ENCODE measurements at places on chromosomes 16 and 17. TPM values are rescaled to one million over a fixed set of nuclear protein-coding genes. Genes with fewer than 3 reads are reported as not detected.
A peak's percentile ranks its signal among the peaks of the same experiment; 100 is the strongest.

The ZNF263 gene
- 31.4 TPM for total RNA-seq

The SLC5A11 gene
- not detected for total RNA-seq

The LRRC3C gene
- total RNA-seq: not detected

The OR3A3 gene
- total RNA-seq: not detected

The TNP2 gene
- total RNA-seq: not detected

DNA sequence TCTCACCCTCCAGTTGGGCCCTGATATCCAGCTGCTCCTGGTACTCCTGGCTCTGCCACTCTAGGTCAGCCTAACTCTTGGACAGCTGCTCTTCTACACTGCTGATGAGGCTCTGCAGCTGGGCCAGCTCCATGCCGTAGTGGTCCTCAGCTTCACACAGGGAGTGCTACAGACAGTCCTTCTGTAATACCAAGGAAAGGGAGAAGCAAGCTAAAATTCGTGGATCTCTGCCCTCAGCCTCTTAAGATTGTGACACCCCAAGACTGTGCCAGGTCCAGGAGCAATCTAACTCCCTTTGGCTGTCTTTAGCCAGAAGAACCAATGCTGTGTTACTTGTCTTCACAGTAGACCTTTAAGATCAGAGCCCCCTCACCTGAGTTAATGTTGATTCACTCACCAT lies 7.7 kb upstream of the KRT38 start:
- no peak for DNase-seq
- H3K27ac ChIP-seq: no peak overlapping the region
- no peaks in the 10 kb centered on the region for H3K27me3 ChIP-seq
- H3K36me3 ChIP-seq: no peaks in the 10 kb centered on the region
- peaks cover 6% of the 10 kb centered on the region for H3K4me1 ChIP-seq

GRCh38 chr17:79529661-79530081 lies 81.2 kb downstream of the RBFOX3 start:
- DNase-seq: no peak
- H3K27ac ChIP-seq: no peak overlapping the region
- H3K27me3 ChIP-seq: peaks cover 2% of the 10 kb centered on the region
- no peaks in the 10 kb centered on the region for H3K4me1 ChIP-seq
- H3K4me3 ChIP-seq: no peak overlapping the region
- no peaks in the 10 kb centered on the region for H3K36me3 ChIP-seq

- H3K27ac ChIP-seq: no peak overlapping the region
- peak; percentile 24 for DNase-seq
- H3K4me1 ChIP-seq: no peaks in the 10 kb centered on the region
- no peaks in the 10 kb centered on the region for H3K36me3 ChIP-seq
- H3K27me3 ChIP-seq: no peaks in the 10 kb centered on the region
Observed at GRCh38 chr17:67605256-67605912, 112.4 kb upstream of the NOL11 start.

- H3K36me3 ChIP-seq: no peaks in the 10 kb centered on the region
- no peaks in the 10 kb centered on the region for H3K27me3 ChIP-seq
- peak overlapping the region; percentile 66 for H3K4me3 ChIP-seq
Observed at GRCh38 chr16:19115148-19116021, 1.6 kb downstream of the ITPRIPL2 start.

GRCh38 chr17:16438173-16438556 lies 22.8 kb downstream of the TRPV2 start:
- no peaks in the 10 kb centered on the region for H3K27me3 ChIP-seq
- H3K4me3 ChIP-seq: peak overlapping the region; percentile 57
- H3K4me1 ChIP-seq: peaks cover 31% of the 10 kb centered on the region

GRCh38 chr17:62800585-62800984 lies 7.5 kb downstream of the MARCHF10 start:
- H3K36me3 ChIP-seq: no peaks in the 10 kb centered on the region
- no peaks in the 10 kb centered on the region for H3K27me3 ChIP-seq
- DNase-seq: peak; percentile 36
- H3K4me1 ChIP-seq: no peaks in the 10 kb centered on the region
- no peak overlapping the region for H3K27ac ChIP-seq

GRCh38 chr16:85126705-85127378 lies 14.6 kb upstream of the CIBAR2 start:
- H3K36me3 ChIP-seq: no peaks in the 10 kb centered on the region
- peaks cover 48% of the 10 kb centered on the region for H3K4me1 ChIP-seq
- no peaks in the 10 kb centered on the region for H3K27me3 ChIP-seq
- peak; percentile 94 for DNase-seq
- H3K27ac ChIP-seq: peak overlapping the region; percentile 72

DNA sequence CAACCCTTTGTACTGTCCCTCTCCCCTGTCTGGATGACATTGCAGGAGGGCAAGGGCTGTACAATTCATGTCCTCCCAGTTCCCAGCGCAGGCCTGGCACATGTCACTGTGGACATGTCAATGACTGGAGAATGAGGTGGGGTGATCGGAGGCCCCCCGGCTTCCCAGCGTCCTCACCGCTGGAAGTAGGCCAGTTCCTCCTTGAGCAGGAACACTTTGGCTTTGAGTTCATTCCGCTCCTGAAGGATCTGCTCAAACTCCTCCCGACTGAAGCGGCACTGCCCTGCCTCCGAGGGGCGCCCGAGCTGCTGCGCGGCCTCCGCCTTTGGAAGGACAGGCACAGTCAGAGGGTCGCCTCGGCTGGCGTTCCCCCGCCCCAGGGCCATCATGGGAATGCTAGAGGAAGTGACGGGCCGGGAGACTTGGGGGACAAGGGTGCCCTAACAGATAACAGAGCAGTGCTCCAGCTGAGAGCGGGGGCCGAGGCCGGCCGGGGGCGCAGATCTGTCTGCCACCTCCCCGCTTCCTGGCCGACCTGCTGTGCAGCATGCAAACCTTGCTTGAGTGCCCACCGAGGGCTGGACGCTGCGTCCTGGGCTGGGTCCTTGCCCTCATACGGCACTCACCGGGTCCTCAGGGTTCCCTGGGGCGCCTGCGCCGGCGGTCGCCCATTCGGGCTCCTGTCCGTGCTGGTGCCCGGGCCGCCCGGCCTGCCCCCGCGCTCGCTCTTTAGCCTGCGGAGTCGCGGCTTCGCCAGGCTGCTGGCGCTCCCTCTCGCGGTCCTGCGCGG lies 1.3 kb downstream of the RILP start:
- H3K27ac ChIP-seq: no peak overlapping the region
- peak overlapping the region; percentile 53 for H3K4me3 ChIP-seq
- H3K4me1 ChIP-seq: peaks cover 33% of the 10 kb centered on the region
- peaks cover 28% of the 10 kb centered on the region for H3K36me3 ChIP-seq

DNA sequence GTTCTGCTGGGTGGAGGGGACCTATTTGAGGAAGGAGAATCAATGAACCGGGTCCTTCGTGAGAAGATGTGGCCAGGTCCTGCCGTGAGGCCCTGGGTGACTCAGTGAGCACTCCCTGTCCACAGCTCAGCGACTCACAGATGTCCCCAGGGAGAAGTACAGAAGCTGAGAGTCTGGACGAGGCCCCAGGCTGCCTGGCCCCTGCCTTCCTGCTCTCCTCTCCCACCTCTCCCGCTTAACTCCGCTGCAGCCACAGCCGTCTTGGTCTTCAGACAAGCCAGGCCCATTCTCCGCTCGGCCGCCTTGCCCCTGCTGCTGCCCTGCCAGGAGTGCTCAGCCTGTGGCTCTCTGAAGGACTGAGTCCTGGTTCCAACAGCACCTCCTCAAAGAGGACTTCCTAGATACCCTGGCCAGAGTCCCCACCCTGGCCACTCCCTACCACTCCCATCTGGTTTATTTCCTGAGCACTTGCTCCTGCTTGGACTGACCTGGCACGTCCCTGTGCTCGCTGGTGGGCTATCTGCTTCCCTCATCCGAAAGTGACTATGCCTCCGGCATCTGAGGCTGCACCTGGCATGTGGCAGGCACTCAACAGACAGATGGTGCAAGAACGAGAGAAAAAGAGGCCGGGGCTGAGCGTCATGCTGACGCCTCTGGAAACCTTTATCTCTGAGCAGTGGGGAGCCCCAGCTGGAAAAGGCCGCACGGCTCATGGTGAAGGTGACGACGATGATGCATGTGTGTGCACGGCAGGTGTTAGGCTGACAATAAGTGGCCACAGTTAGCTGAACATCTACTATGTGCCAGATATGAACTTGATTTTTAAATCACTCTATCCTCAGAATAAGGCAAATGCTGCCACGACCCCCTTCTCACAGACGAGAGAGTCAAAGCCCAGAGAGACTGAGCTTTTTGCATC lies 9.2 kb upstream of the TNFRSF13B start:
- no peaks in the 10 kb centered on the region for H3K36me3 ChIP-seq
- H3K4me1 ChIP-seq: peaks cover 5% of the 10 kb centered on the region
- H3K27ac ChIP-seq: no peak overlapping the region

GRCh38 chr17:50909765-50910605 lies 43.8 kb upstream of the TOB1 start:
- no peak overlapping the region for H3K4me3 ChIP-seq
- no peak overlapping the region for H3K27ac ChIP-seq
- no peaks in the 10 kb centered on the region for H3K36me3 ChIP-seq
- DNase-seq: no peak
- no peaks in the 10 kb centered on the region for H3K27me3 ChIP-seq
- H3K4me1 ChIP-seq: no peaks in the 10 kb centered on the region

DNA sequence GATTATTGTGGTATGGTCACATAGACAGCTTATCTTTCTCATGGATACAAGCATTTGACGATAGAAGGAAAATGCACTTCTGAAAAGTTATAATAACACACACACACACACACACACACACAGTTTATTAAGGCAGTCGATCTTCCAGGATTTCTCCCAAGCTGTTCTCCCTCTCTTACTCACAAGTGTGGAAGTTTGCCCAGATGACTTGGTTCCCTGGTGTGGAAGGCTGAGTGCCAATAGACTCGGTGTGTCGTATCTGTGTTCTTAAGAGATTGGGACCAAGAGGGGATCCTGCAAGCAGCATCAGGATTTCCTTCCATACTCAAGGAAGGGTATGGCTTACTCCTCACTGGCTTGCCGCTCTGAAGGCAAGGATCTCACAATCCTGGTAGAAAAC lies 279.6 kb downstream of the HS3ST3B1 start:
- H3K27me3 ChIP-seq: no peaks in the 10 kb centered on the region
- no peak overlapping the region for H3K4me3 ChIP-seq
- no peak overlapping the region for H3K27ac ChIP-seq

DNA sequence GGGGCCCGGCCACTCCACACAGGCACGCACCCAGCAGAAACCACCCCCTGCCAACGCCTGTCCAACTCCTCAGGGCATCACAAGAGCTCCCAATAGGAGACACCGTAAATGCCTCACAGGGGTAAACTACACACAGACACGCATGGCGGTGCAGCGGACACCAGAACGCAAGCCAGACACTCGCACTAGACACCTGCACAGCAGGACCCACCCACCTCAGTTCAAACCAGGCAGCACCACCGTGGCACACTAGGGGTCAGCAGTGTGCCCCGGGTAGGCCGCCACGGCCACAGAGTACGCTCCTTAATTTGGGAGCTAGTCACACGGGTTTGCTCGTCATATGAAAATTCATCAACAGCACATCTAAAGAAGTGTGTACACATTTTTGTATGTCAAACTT lies 3.4 kb downstream of the SLC38A10 start:
- H3K4me1 ChIP-seq: peaks cover 11% of the 10 kb centered on the region
- H3K27ac ChIP-seq: no peak overlapping the region
- no peak overlapping the region for H3K4me3 ChIP-seq
- no peak for DNase-seq
